ENCODE measurements at places on chromosomes 1 and 21.

GRCh38 chr1:25780318-25781129 lies 19.5 kb upstream of the SELENON start:
- DNase-seq = no peak

DNA sequence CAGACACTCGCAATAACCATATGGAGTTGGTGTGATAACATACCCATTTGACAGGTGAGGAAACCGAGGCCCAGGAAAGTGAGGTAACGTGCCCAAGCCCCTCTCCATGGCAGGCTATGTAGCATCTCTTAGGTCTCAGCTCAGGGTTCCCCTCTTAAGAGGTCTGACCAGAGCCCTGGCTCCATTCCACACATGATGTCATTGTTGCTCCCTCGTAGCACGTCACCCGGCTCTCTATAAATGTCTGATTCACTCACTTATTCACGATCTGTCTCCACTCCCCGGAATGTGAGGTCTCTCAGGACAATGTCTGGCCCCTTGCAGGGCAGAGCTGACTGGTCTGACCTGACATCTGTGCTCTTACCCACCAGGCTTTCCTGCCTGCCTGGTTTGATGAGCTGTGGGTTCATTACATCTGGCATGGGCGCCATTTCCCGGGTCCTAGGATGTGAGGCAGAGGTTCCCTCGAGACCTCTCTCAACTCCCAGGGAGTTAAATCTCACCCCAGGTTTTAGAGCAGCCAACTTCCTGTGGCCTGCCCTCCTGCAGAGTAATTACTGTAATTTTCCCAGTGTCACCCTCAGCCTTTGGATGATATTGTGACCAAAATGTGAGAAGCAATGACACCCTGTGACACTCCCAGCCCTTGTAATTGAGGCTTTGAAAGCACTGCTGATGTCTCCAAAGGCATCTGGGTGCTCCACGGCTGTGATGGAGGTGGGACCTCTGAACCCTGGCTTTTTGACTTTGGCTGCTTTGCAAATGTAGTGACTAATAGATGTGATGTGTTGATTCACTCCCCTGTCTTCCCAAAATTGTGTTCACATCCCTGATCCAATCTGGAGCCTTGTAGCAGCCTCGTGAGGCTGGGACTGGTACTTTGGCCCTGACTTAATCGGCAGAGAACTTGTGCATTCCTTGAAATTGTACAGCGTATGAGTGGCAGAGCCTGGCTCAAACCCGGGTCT lies 10.6 kb downstream of the ACTL8 start:
- no peak for DNase-seq

GRCh38 chr1:12078938-12079861 lies 16.1 kb downstream of the TNFRSF8 start:
- DNase-seq = no peak

GRCh38 chr1:163399976-163400601 lies 78.3 kb downstream of the NUF2 start:
- DNase-seq = no peak

Measured in stimulated activated naive CD4-positive, alpha-beta T cell (primary cell).